ENCODE measurements at places on chromosomes 1 and 21.

GRCh38 chr21:37763298-37763697 lies 153.0 kb downstream of the KCNJ6 start:
- DNase-seq = no peak

- no peak for DNase-seq
These were observed 154.8 kb downstream of the NTPCR start for GRCh38 chr1:233105225-233105624.

- DNase-seq = no peak
These were observed 74.6 kb downstream of the TENT5C start for GRCh38 chr1:117680316-117681002.

DNA sequence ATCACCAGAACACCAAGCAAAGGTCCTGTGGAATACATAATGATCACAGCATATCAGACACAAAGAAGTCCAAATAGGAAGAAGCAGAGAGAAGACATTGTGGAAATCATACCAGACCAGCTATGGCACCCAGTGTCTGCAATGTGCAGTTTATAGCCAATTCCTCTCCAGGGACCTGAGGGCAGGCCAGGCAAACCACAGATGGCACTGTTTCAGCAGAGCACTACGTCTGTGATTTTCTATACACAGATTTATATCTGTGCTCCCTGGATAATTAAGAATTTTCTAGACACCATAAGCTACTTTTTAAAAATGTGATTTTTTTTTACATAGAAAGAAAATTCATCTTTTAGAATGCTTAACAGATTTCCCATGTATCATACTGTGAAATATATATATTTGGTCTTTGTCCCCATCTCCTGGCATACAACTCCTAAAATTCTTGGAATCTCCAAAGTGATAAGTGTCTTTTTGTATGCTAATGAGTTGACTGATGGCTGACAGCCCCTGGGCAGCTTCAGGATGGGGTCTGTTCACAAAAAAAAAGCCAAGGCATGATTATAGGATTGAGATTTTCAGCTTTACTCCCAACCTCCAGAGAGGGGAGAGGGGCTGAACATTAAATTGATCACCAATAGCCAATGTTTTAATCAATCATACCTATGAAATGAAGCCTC lies 498.1 kb downstream of the SIPA1L2 start:
- no peak for DNase-seq

- DNase-seq = no peak
These were observed 36.4 kb downstream of the ELK4 start for GRCh38 chr1:205595435-205595834.

DNA sequence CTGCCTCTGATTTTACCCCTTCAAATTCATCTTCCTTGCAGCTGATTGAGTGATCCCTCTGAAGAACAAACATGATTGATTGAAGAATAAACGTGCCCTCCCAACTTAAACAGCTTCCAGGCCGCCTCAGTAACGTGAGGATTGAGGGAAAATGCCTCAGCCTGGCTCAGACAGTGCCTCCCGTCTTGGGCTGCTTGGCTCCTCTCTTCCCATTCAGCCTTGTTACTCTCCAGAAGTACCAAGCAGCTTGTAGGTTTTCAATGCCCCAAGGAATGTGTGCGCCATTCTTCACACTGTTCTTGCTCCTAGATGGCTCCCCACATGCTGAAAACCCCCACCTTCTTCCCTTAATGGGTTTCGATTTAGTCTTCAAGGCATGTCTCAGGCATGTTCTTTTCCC lies 51.8 kb downstream of the ST6GALNAC5 start:
- no peak for DNase-seq

GRCh38 chr1:39957299-39958015 lies 2.5 kb downstream of the MFSD2A start:
- no peak for DNase-seq

DNA sequence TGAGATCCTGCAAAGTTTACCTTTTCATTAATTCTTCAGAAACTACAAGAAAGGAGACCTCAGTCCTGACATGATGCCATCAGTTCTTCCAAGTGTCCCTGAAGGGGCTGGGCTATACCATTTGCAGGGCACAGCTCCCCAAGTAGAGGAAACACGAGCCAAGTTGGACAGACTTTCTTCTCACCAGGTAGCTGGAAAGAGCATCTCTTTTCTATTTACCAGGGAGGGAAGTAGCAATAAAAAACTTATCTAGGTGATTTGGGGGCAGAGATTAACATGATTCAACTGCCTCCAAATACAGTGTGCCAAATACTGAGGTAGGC lies 103.9 kb upstream of the KCND3 start:
- DNase-seq = no peak

GRCh38 chr21:21010698-21011097 lies 12.5 kb downstream of the NCAM2 start:
- no peak for DNase-seq

GRCh38 chr1:89550995-89551394 lies 26.4 kb downstream of the LRRC8B start:
- no peak for DNase-seq

GRCh38 chr1:209827384-209828262 lies at the start of gene UTP25:
Gene UTP25, plus strand, starts transcription at chr1:209827972. Its CDS starts 92 bp downstream, at chr1:209828064.
- DNase-seq = peak; percentile 93
